IMR-90 (cell line): ENCODE measurements at places on chromosomes 2 and 18. TPM values are rescaled to one million over a fixed set of nuclear protein-coding genes. Genes with fewer than 3 reads are reported as not detected.

DNA sequence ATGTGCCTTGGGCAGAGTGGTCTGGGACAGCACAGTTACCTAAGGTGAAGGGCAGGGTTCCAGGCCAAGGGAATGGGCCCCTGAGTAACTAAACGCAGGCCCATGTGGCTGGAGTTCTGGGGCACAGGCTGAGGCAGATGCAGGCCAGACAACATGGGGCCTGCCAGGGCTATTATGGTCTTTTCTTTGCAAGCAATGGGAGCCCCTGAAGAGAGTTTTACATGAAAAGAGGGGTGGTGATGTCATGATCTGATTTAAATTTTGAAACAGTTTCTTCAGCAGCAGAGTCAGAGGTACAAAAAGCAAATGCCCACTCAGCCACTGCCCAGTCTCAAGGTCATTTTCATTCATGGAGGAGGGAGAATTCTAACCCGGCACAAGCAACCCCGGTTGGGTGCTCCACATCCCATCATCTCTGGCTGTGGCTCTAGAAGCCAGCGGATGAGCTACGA is 5.6 kb downstream of the CHST10 start:
- DNase-seq, result no peak

SEPTIN10 gene
- total RNA-seq, result 82.6 and 83.9 TPM in 2 replicates

DNA sequence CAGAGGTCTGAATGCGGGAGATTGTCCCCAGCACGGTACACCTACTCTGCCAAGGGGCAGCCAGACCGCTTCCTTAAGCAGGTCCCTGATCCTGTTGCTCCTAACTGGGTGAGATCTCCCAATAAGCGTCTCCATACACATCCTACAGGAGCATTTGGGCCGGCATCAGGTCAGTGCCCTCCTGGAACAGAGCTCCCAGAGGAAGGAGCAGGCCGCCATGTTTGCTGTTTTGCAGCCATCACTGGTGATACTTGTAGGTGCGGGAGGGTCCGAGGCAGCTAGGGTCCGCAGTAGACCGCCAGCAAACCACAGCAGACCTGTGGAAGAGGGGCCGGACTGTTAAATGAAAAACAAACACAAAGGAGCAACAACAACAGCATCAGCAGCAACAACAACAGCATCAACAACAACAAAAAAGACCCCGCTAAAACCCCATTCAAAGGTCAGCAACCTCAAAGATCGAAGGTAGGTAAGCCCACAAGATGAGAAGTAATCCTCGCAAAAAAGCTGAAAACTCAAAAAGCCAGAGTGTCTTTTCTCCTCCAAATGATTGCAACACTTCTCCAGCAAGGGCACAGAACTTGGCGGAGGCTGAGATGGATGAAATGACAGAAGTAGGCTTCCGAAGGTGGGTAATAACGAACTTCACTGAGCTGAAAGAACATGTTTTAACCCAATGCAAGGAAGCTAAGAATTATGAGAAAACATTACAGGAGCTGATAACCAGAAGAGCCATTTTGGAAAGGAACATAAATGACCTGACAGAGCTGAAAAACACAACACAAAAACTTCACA is 79.0 kb upstream of the CDH7 start:
- no peak for DNase-seq

DNA sequence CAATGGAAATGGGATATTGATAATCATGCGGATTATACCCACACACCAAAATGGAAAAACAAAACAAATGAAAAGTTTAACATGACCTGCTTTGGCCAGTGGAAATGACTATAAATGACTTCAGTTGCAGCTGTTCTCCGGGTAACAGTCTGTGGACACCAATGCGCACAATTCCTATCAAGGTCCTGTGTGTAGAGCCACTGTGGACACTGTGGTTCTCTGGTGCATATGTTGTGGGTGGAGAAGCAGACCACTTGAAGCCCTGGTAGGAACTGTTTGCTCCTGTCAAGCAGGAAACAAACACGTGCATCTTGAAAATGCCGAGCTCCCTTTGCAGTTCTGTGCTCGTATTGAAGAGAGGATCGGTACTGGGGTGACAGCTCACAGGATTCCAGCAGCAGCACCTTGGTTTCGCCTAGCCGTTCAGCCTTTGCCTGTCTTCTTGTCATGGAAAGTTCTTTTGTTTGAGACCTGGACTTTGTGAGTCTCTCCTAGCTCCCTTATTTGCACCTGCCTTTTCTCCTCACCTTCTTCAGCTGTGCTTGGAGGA is 32.9 kb downstream of the NCK2 start:
- DNase-seq, result no peak

- peak; percentile 38 for DNase-seq
Measured at GRCh38 chr2:88545118-88545517, 82.1 kb downstream of the EIF2AK3 start.

GRCh38 chr2:187528042-187528441 is 26.2 kb downstream of the TFPI start:
- DNase-seq, result no peak

- no peak for DNase-seq
Measured at GRCh38 chr18:39396168-39396567, 1830.6 kb upstream of the CELF4 start.

GRCh38 chr2:225865468-225865867 is 466.0 kb downstream of the NYAP2 start:
- peak; percentile 64 for DNase-seq
